ENCODE measurements at places on chromosomes 2 and 18. TPM values are rescaled to one million over a fixed set of nuclear protein-coding genes. Genes with fewer than 3 reads are reported as not detected.

DNA sequence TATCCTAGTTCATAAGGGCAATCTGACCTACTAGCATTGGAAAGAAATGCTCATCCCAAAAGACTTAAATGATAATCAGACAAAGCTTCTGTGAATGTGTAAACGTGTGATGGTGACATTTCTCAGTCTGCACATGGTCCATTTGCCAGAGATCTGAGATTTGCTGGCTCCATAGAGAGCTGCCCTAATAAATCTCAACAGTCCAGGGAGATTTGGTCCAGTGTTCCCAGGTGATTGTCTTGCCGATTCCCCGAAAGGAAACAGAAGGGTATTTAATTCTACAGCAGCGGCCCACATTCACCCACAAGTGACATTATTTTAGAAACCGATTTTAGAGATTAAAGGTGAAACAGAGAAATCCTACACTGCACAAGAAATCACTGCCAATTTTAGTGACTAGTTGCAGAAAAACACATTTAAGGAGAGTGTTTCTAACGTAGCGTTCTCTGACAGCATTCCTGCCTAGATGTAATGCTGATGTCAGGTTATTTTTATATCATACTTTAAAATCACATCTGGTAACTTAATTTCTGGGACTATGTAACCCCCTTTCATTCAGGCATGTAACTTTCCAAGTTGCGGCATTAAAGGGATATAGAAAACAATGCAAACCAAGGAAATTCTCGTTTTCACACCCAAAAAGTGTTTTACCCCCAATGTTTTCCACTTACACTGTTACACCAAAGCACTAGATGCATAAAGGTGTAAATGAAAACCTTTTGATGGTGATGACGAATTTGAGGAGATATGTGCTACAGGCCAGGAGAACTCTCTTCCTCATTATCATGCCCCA is 231.9 kb upstream of the FN1 start:
- no peak for DNase-seq

GRCh38 chr2:19362094-19362754 is 3.8 kb upstream of the OSR1 start:
- no peak for DNase-seq

DNA sequence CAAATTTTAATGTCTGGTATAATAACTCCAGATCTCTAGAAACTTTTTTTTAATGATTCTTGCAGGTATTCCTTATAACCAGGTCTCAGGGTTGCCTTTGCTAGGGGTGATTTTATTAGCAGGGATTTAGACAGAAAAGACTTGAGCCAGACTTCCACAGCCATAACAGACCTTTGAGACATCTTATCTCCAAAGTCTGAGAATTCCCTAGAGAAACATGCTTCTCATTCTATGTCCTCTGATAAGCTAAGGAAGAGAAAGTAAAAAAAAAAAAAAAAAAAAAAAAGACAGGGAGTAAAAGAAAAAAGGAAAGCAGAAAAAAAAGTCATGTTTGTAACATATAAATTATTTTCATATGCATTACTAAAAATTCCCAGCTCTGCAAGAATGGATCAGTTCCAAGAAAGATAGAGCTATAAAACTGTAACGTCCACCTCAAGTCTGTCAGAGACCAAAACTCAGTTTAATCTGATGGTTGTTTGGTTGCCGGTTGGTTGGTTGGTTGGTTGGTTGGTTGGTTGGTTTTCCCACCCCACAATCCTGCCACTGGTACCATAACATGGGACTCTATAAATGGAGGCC is 153.8 kb downstream of the COL6A3 start:
- DNase-seq, result no peak

DNA sequence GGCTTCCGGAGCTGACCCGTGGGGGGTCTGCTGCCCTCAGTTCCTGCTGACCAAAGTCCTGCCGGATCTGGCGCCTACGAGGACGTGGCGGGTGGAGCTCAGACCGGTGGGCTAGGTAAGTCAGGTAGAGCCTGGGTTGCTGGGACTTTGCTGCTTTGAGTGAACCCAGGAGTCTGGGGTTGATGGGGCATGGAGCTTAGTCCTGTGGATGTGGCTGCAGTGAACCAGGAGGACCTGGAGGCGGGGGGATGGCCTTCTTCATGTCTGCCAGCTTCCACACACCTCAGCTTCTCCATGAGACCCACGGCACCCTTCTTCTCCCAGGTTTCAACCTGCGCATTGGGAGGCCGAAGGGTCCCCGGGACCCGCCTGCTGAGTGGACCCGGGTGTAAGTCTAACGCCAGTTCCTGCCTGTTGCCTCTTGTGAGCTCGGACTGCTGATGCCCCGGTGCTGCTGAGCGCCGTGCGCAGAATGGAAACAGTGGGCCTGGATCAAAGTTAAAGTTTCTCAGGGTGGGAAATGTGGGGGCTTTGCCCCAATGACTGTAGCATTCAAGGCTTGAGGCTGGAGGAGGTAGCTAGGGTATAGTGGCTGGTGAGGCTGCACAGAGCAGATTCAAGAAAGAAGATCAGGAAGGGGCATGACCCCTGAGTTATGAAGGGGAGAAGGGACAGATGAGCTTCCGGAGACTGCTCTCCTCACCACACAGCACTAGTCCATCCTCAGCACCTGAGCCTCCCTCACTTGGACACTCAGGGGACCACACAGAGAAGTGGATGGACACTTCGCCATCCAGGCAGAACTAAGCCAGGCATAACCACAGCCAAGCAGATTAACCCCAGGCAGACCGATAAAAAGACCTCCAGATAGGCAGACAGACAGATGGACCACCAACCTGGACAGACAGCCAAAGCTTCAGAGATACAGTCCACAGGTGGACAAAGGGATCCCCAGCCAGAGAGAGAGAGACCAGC is 17.3 kb downstream of the PTPN18 start:
- no peak for DNase-seq

- DNase-seq, result no peak
Observed at GRCh38 chr2:98912221-98912851, 23.7 kb downstream of the CRACDL start.

DNA sequence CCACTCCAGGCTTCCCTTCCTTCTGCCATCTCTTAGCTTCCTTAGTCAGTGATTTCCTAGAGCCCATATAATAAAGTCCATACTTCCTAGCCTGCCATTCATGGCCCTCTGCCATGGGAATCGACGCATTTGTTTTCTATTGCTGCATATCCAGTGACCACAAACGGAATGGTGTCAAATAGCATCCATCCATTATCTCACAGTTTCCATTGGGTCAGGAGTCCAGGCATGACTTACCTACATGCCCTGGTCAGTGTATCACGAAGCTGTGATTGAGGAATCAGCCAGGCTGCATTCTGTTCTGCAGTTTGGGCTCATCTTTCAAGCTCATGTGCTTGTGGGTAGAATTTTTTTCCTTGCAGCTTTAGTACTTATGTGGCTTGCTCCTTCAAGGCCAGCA is 209.7 kb upstream of the EPAS1 start:
- DNase-seq, result no peak

GRCh38 chr18:79637921-79638909 is 41.4 kb upstream of the CTDP1 start:
- DNase-seq, result no peak

- no peak for DNase-seq
Observed at GRCh38 chr2:237727363-237727762, 71.2 kb upstream of the RBM44 start.

- no peak for DNase-seq
Observed at GRCh38 chr2:11072550-11072949, 82.7 kb upstream of the SLC66A3 start.

- DNase-seq, result no peak
Observed at GRCh38 chr2:238321467-238321866, 1.1 kb downstream of the TRAF3IP1 start.

DNA sequence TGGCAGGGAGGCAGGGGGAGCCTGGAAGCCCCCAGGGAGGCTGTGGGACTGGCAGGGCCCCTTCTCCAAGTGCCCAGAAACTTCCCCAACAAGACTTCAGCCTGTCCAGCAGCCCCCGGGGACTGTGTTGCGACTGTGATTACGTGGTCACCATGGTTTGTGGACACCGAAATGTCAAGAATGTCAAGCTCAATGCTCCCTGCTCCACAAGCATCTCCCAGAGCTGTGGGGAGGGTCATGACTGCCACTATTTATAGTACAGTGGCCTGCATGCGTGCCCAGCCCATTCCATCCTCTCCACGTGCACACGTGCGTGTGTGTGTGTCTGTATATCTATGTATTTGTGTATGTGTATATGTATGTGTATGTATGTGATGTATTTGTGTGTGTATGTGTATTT is 93.8 kb upstream of the MBOAT2 start:
- no peak for DNase-seq

GRCh38 chr2:157386747-157387146 is 57.1 kb downstream of the CYTIP start:
- no peak for DNase-seq

- DNase-seq, result no peak
Observed at GRCh38 chr18:69002233-69002632, 204.4 kb downstream of the CCDC102B start.

DNA sequence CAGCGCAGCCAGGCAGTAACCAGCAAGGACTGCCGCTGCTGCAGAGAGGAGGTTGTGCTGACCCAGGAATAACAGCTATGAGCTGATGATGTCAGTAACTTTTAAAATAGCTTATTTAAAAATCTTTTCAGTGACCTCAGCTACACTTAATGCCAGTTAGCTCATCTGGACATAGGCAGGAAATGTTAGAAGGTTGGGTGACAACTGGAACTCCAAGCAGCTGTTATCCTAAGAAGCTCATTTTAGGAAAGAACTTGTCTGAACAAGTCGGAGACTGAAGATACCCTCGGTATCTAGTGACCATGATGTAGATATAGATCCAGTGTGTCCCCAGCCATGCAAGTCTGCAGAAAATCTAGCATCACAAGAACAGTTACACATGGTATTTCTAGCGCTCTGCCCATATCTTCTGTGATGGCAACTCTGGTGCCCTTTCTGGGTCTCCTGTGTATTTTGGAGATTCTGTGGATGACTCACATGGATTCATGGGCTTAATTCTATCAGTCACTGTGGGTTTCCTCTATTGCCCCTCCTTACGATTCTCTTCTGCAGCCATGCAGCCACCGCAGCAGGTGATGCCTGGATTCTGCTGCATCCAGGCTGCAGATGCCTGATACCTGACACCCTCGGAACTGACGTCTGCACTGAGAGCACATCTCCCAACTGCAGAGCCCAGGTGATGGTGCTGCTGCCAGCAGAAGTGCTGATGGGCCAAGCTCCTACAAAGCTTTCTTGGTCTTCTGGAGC is 19.8 kb upstream of the PLEK start:
- DNase-seq, result no peak

DNA sequence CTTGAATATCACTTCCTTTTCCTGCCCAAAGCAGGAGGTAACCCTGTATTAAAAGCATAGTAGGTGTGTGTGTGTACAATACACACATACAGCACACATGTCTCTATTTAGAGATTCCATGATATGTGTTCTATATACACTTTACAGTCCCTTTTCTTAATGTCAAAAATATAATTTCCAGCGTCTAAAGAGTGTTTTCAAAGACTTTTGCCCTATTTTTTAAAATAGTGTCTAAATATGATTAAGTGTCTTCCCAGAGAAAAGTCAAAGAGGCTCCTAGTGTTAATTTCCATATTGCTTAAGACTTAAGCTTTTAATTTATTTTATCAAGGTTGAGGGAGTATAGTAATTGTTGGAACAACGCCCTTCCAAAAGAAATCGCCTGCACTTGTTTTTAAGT is 420.3 kb upstream of the POU3F3 start:
- DNase-seq, result no peak

DNA sequence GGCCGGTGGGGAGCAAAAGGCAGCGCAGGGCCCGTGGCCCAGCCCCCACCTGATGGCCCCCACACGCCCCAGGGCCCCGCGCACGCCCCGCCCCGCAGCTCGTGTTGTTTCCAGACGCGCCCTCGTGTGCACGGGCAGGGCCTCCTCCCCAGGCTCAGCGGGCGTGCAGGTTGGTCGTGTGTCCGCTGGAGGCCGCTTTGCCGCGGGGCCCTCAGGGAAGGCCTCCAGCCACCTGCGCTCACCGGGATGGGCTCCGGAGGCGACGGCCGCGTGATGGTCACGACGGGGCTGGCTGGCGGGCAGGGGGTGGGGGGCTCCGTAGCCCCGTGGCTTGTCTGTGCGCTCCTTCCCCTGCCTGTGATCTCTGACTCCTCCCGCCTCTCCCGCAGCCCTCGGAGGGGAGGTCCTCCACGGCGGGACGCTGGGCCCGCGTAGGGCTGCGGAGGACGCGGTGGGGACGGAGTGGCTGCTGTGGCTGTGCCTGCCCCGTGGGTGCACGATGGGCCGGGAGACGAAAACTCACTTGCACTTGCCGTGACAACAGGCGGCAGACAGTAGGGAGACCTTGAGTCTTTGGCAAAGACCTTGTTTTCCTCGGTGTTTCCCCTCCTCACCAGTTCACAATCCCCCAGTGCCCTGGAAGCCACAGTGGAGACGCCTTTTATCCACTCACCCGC is 67.1 kb downstream of the RTP5 start:
- DNase-seq, result no peak

DNA sequence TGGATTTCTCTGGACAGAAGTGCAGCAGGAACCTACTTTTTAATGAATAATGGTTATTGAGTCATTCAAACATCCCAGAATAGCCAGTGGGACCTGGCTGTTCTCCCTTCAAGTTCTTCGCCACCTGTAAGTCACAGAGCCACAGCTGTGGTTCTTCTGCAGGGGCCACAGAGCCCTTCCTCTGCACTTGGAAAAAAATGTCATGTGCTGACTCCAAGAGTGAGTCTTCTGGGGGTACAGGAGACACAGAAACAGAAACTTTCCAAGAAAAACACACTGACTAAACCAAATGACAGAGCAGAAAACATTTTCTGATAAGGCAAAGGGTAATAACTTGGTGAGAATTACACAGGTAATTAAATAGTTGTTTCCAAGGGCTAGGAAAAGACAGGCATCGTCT is 68.7 kb upstream of the FN1 start:
- DNase-seq, result no peak

GRCh38 chr2:161570424-161571050 is 53.7 kb upstream of the SLC4A10 start:
- DNase-seq, result no peak

- DNase-seq, result no peak
Observed at GRCh38 chr2:99876956-99877355, 265.4 kb downstream of the AFF3 start.

DNA sequence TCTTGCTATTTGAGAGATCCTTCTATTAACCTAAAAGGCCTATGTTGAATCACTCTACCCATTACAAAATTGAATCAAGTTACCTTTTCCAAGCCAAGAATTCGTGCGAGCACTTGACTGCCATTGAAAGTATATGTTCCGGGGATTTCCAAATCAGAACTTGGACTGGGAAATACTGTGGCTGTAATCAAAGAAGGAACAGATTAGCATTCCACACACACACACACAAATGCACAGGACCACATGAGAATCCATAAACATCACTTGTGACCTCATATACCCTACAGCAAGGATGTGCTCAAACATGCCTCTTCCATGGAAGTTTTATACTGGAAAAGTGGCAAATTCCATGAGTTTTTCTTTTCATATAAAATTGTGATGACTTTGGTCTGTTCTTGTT is 86.0 kb downstream of the ABCA12 start:
- DNase-seq, result no peak

Gene COL4A4
- 5.0 TPM for polyA plus RNA-seq

Gene KCNG2
- not detected for polyA plus RNA-seq

Gene RNF152
- 2.6 TPM for polyA plus RNA-seq

Gene MSGN1
- not detected for polyA plus RNA-seq

Gene GPBAR1
- 2.8 TPM for polyA plus RNA-seq

Gene TMEM169
- 0.65 TPM for polyA plus RNA-seq

Gene ATP6V1C2
- 0.40 TPM for polyA plus RNA-seq

All from ovary (tissue), 10 donors.